Neural progenitor cell (in vitro differentiated cells): ENCODE measurements at places on chromosomes 1 and 21. TPM values are rescaled to one million over a fixed set of nuclear protein-coding genes. Genes with fewer than 3 reads are reported as not detected.

DNA sequence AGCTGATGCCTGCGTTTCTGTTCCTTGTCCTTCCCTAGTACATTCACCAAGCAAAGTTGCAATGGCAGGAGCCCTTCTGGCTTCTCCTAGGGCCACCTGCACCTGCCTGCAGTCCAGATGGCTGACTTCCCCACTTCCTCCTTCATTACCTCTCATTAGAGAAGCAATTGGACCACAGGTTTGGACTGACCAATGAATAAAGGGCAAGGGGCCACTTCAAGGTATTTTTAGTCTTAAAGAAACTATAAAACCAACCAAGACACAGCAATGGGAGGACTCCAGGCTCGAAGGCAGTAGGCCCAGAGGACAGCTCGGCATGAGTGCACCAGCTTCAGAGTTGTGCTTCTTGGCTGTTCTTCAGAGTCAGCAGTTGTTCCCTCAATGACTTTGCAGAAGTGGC lies 60.8 kb upstream of the ROR1 start:
- H3K36me3 ChIP-seq = no peaks in the 10 kb centered on the region
- no peak overlapping the region for H3K4me3 ChIP-seq
- DNase-seq = no peak

GRCh38 chr1:107692580-107693345 lies 272.2 kb downstream of the VAV3 start:
- H3K4me3 ChIP-seq = no peak overlapping the region
- H3K27ac ChIP-seq = no peak overlapping the region
- H3K27me3 ChIP-seq = no peaks in the 10 kb centered on the region
- H3K4me1 ChIP-seq = no peaks in the 10 kb centered on the region

GRCh38 chr1:230132758-230133157 lies 65.7 kb downstream of the GALNT2 start:
- H3K27ac ChIP-seq = no peak overlapping the region
- peaks cover 14% of the 10 kb centered on the region for H3K4me1 ChIP-seq
- no peaks in the 10 kb centered on the region for H3K27me3 ChIP-seq
- DNase-seq = no peak

DNA sequence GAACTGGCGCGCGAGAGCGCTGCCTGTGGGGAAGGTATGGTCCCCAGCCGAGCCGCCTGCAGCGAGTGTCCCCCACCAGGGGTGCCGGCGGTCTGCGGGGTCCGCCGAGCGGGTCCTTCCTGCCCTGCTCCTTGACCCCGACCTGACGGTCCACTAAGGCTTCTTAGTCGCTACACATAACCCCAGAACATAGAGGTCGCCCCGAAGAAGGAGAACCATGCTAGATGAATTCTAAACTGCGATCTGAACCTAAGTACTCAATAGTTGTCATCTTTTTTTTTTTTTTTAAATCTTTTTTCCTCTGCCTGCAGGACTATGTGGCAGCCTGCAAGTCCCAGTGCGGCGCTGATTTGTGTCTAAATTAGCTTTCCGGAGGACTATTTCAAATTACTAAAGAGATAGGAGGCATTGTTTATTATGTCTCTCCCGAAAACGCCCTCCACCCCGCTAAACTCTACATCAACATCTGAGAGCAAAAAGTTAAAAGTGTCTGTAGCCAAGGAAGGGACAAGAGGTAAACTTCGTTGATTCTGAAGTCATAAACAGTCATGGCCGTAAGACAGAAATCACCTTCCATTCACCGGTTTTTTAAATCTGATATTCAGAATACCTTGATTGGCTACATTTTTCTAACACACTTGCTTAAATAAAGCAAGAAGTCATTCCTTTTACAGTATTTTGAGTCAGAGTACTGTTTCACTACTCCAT lies 476 bp downstream of the AXDND1 start:
- no peaks in the 10 kb centered on the region for H3K36me3 ChIP-seq
- no peak overlapping the region for H3K27ac ChIP-seq
- no peaks in the 10 kb centered on the region for H3K4me1 ChIP-seq
- peak; percentile 13 for DNase-seq
- no peaks in the 10 kb centered on the region for H3K27me3 ChIP-seq
- H3K4me3 ChIP-seq = peak overlapping the region; percentile 66

DNA sequence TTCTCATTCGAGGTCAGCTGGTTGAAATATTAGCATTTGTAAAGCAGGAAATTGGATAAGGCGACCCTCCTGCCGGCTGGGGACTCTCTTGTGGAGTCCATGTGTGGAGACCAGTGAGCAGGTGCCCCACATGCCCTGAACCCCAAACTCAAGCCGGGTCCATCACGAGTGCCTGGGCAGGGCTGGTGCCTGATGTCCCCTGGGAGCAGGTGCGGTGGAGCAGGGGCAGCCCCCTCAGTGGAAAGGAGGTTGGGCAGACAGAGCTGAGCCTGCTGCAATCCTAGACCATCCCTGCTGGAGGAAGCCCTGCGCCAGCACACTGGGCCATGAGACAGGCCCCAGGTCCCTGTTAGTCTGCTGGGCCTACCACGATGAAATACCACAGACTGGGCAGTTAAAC lies 395.6 kb downstream of the NPHP4 start:
- H3K4me1 ChIP-seq = peaks cover 20% of the 10 kb centered on the region
- no peaks in the 10 kb centered on the region for H3K36me3 ChIP-seq
- DNase-seq = no peak
- no peaks in the 10 kb centered on the region for H3K27me3 ChIP-seq

- H3K27me3 ChIP-seq = no peaks in the 10 kb centered on the region
- no peak overlapping the region for H3K27ac ChIP-seq
- H3K36me3 ChIP-seq = peaks cover 4% of the 10 kb centered on the region
These were observed 131.5 kb upstream of the LMO4 start for GRCh38 chr1:87197156-87197555.

DNA sequence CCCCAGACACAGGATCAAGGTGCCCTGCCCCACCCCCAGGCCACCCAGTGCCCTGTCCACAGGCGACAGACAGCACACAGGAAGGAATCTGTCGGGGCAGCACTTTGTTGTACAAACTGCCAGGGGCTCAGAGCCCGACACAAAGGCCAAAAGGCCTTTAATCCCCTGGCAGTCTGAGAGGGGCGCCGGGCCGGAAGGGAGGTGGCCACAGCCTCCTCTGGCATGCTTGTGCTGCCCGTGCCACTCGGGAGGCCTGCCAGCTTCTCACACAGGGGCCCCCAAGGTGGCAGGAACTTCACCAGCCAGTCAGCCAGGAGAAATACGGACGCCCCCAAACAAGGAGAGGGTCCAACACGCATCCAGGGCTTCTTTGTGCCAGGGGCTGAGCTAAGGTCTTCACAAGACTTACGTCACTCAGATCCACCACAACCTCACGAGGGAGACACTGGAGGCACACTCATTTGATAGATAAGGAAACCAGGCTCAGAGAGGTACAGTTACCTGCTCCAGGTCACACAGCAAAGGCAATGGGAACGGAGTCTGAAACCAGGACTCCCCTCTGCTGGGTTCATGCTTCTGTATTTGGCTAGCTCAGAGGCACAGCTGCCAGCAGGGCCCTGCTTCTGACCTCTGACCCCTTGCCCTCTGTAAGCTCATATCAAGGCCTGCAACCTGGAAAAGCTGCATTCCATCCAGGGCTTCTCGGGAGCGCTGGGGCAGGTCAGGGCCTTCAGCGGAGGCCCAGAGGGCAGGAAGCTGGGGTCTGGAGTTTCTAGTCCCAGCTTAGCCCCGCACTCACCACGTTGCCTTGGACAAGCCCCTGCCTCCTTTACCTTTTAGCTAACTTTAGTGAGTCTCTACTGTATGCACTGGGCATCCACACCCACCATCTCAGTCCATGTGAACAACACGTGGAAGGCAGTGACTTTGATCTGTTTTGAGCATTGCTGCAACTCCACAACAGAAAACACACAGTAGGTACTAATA lies 34.8 kb downstream of the HSPG2 start:
- H3K27me3 ChIP-seq = no peaks in the 10 kb centered on the region
- peak overlapping the region; percentile 8 for H3K27ac ChIP-seq
- H3K4me3 ChIP-seq = no peak overlapping the region
- H3K4me1 ChIP-seq = peaks cover 17% of the 10 kb centered on the region

DNA sequence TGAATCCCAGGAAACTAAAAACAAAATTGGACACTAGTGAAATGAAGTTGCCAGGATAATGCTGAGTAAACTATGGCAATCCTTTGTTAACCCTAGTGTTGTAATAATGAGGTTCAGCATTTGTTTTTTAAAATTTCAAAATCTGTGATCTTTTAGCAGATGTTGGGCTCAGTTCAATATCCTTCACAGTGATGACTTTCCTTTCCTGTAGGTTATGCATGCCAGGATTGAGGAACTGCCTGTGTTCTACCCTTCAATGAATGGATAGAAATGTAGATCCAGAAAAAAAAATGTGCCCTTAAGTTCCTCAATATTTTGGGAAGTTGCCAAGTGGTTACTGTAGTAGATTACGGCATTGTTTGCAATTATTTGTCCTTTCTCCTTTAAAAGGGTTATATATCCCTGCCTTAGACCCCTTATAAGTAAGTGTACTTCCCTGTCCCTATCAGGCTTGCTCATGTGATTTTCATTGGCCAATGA lies 35.5 kb upstream of the IRF2BP2 start:
- H3K27me3 ChIP-seq = no peaks in the 10 kb centered on the region
- H3K4me3 ChIP-seq = no peak overlapping the region
- H3K36me3 ChIP-seq = no peaks in the 10 kb centered on the region
- no peaks in the 10 kb centered on the region for H3K4me1 ChIP-seq
- DNase-seq = no peak

- no peak overlapping the region for H3K4me3 ChIP-seq
- H3K27me3 ChIP-seq = no peaks in the 10 kb centered on the region
- DNase-seq = no peak
- H3K4me1 ChIP-seq = no peaks in the 10 kb centered on the region
- H3K36me3 ChIP-seq = no peaks in the 10 kb centered on the region
These were observed 8.4 kb downstream of the CLEC20A start for GRCh38 chr1:178488393-178488792.

GRCh38 chr1:7363450-7363849 lies 407.6 kb upstream of the VAMP3 start:
- no peaks in the 10 kb centered on the region for H3K36me3 ChIP-seq
- no peak for DNase-seq
- no peaks in the 10 kb centered on the region for H3K4me1 ChIP-seq
- H3K4me3 ChIP-seq = no peak overlapping the region
- H3K27me3 ChIP-seq = no peaks in the 10 kb centered on the region

GRCh38 chr1:203584507-203584906 lies 42.1 kb upstream of the ATP2B4 start:
- H3K27me3 ChIP-seq = no peaks in the 10 kb centered on the region
- H3K4me3 ChIP-seq = no peak overlapping the region
- DNase-seq = no peak
- H3K4me1 ChIP-seq = peaks cover 10% of the 10 kb centered on the region
- no peaks in the 10 kb centered on the region for H3K36me3 ChIP-seq
- H3K27ac ChIP-seq = no peak overlapping the region

- H3K27me3 ChIP-seq = no peaks in the 10 kb centered on the region
- H3K36me3 ChIP-seq = no peaks in the 10 kb centered on the region
These were observed 18.0 kb upstream of the LRRC3 start for GRCh38 chr21:44437371-44437695.

- peaks cover 29% of the 10 kb centered on the region for H3K4me1 ChIP-seq
- H3K27ac ChIP-seq = no peak overlapping the region
- H3K36me3 ChIP-seq = no peaks in the 10 kb centered on the region
- DNase-seq = peak; percentile 52
- no peaks in the 10 kb centered on the region for H3K27me3 ChIP-seq
- H3K4me3 ChIP-seq = no peak overlapping the region
These were observed 3.8 kb upstream of the PADI3 start for GRCh38 chr1:17244821-17245740.

DNA sequence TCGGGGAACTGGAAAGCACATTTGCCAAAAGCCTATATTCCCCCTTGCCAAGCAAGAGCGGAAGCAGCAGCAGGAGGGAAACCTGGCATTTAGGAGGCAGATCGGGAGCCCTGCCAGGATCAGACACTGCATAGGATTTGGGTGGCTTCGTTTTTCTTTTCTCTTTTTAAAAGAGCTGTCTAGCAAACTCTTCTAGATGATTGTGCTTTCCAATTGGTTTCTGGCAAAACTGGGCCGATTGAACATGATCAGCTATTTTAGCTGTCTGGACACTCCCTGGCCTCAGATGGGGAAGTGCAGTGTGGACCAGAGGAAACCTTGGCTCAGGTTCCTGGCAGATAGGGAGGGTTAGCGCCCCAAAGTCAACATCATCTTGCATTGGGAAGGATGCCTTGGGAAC lies 414.0 kb upstream of the KAZN start:
- H3K27me3 ChIP-seq = no peaks in the 10 kb centered on the region
- H3K4me1 ChIP-seq = peaks cover 44% of the 10 kb centered on the region
- no peak overlapping the region for H3K27ac ChIP-seq
- H3K4me3 ChIP-seq = no peak overlapping the region
- no peak for DNase-seq

GRCh38 chr1:90045853-90046563 lies 51.1 kb downstream of the ZNF326 start:
- no peaks in the 10 kb centered on the region for H3K4me1 ChIP-seq
- H3K4me3 ChIP-seq = no peak overlapping the region
- H3K27me3 ChIP-seq = no peaks in the 10 kb centered on the region
- H3K36me3 ChIP-seq = no peaks in the 10 kb centered on the region
- DNase-seq = peak; percentile 51
- no peak overlapping the region for H3K27ac ChIP-seq

- DNase-seq = peak; percentile 74
- H3K27me3 ChIP-seq = no peaks in the 10 kb centered on the region
- H3K36me3 ChIP-seq = no peaks in the 10 kb centered on the region
These were observed 112.2 kb downstream of the NR5A2 start for GRCh38 chr1:200139661-200140250.

DNA sequence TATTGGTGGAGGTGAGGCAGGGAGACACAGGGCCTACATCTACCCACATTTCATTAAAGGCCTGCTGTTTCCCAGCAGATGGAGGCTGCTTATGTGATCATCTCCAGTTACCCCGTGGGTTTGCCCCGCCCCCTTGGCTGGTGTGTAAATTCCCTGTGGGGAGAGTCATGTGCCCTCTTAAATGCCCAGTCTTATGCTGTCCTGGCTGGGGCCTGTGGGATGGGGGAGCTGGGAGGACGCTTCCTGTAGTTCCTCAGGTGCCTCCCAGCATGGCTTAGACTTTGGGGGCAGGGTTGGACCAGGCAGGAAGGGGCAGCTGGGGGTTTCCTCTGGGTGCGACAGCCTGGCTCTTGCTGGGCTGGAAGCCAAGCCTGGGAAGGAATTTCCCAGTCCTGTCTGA lies 15.5 kb upstream of the CITED4 start:
- no peak overlapping the region for H3K27ac ChIP-seq
- peaks cover 11% of the 10 kb centered on the region for H3K4me1 ChIP-seq
- DNase-seq = no peak
- no peaks in the 10 kb centered on the region for H3K27me3 ChIP-seq

DNA sequence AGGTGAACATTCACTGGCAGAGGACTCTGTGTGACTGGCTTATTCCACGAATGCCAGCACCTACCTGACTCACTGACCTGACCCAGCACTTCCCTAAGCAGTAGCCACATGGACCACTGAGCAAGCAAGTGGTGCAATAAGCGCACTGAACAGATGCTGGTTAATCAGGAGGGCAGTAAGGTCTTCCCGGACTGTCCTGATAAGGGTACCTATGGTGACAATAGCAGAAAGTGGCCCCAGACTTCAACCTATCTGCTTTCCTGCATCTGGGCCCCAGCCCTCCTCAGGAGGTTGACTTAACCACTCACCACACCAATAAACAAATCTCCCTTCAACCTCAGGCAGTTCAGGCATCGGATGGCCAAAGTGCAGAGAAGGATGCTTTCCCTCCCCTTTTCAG lies 65.7 kb downstream of the SETD4 start:
- H3K36me3 ChIP-seq = no peaks in the 10 kb centered on the region
- no peaks in the 10 kb centered on the region for H3K4me1 ChIP-seq
- no peak overlapping the region for H3K27ac ChIP-seq
- no peaks in the 10 kb centered on the region for H3K27me3 ChIP-seq
- no peak for DNase-seq

Gene HCRTR1
- total RNA-seq = 0.06 TPM in 1 of 2 replicates, not detected in the other

Gene KANK4
- 0.40 TPM in 1 of 2 replicates, not detected in the other for total RNA-seq

Gene NMNAT2
- total RNA-seq = 0.49 and 2.7 TPM in 2 replicates

Gene ZSCAN20
- 11.4 and 14.8 TPM in 2 replicates for total RNA-seq

Gene CTH
- 16.0 and 18.6 TPM in 2 replicates for total RNA-seq

Gene DHCR24
- total RNA-seq = 94.5 and 147 TPM in 2 replicates

Gene LORICRIN
- not detected in 2 replicates for total RNA-seq

Gene GPR153
- 8.4 and 27.3 TPM in 2 replicates for total RNA-seq

Gene UBL4B
- not detected in 2 replicates for total RNA-seq
